Activated CD4-positive, alpha-beta memory T cell treated with anti-CD3 and anti-CD28 coated beads, Interleukin-2, amount 10 ng/mL, durations not matched to agents 7 days and 5 days (primary cell): ENCODE measurements at places on chromosomes 2 and 18. TPM values are rescaled to one million over a fixed set of nuclear protein-coding genes. Genes with fewer than 3 reads are reported as not detected.

The AFF3 gene
- 0.03 TPM for total RNA-seq

DNA sequence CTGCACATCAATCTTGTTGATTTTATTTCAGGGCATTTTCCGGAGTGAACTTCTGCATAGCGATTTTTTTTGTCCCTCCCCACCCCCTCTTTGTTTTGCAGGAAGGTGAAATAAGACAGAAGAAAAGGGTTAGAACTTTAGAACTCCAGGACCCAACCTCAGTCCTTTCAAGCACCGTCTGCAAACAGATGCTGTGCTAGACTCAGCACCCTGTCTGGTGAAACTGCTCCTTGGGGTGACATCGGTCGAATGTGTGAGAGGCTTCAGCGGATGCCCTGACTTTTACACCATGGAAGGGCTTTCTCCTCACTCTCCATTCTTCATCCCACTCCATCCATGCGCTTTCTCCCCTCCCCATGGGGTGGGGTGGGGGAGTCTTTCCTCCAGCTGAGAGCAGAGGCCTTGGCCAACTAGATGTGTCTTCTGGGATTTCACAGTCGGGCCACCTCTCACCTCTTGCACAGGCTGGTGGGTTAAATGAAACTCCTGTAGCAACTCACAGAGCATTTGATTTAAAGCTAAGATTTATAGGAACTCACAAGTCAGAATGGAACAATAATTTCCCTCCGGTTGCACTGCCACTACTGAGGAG, 43.3 kb upstream of the EDAR start:
- H3K27ac ChIP-seq = peak overlapping the region; percentile 94
- peak; percentile 31 for DNase-seq
- peaks cover 24% of the 10 kb centered on the region for H3K4me1 ChIP-seq
- H3K36me3 ChIP-seq = peaks cover 3% of the 10 kb centered on the region

GRCh38 chr18:43563780-43564179, 286.5 kb upstream of the SYT4 start:
- no peak for DNase-seq
- H3K27ac ChIP-seq = no peak overlapping the region
- no peaks in the 10 kb centered on the region for H3K4me1 ChIP-seq

GRCh38 chr2:68388358-68388757, 23.3 kb downstream of the PLEK start:
- DNase-seq = no peak
- H3K4me1 ChIP-seq = peaks cover 40% of the 10 kb centered on the region
- no peak overlapping the region for H3K4me3 ChIP-seq
- H3K27ac ChIP-seq = peak overlapping the region; percentile 48

GRCh38 chr18:22455425-22456115, 37.9 kb upstream of the CTAGE1 start:
- no peak overlapping the region for H3K4me3 ChIP-seq
- no peaks in the 10 kb centered on the region for H3K4me1 ChIP-seq
- no peaks in the 10 kb centered on the region for H3K36me3 ChIP-seq
- H3K27ac ChIP-seq = no peak overlapping the region

- peaks cover 66% of the 10 kb centered on the region for H3K4me1 ChIP-seq
- DNase-seq = no peak
- no peaks in the 10 kb centered on the region for H3K36me3 ChIP-seq
- no peak overlapping the region for H3K27ac ChIP-seq
These were observed 125.2 kb upstream of the LGALSL start for GRCh38 chr2:64328756-64329155.

GRCh38 chr2:162258686-162259085, 15.4 kb upstream of the FAP start:
- H3K27ac ChIP-seq = no peak overlapping the region
- no peak overlapping the region for H3K4me3 ChIP-seq
- peaks cover 12% of the 10 kb centered on the region for H3K27me3 ChIP-seq
- DNase-seq = no peak
- H3K36me3 ChIP-seq = peaks cover 8% of the 10 kb centered on the region

The HAAO gene
- total RNA-seq = 0.28 TPM

DNA sequence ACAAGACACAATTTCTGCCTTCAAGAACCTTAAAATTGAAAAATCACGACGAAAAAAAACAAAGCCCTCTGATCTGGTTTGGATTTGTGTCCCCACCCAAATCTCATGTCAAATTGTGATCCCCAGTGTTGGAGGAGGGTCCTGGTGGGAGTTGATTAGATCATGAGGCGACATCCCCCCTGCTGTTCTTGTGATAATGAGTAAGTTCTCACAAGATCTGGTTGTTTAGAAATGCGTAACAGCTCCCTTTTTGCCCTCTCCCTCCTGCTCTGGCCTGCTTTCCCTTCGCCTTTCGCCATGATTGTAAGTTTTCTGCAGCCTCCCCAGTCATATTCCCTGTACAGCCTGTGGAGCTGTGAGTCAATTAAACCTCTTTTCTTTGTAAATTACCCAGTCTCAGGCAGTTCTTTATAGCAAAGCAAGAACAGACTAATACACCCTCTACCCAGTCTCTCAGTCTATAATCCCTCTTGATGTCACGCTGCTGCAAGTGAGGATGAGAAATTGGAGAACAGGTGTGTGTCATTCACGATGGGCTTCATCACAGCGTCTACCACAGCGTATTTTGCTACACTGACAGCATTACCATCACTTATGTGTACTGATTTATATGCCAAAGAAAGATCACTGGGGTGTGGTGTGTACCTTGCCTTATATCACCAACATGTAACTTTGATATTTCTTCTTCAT, 330.7 kb downstream of the MTX2 start:
- no peak overlapping the region for H3K4me3 ChIP-seq
- no peak overlapping the region for H3K27ac ChIP-seq
- no peak for DNase-seq
- no peaks in the 10 kb centered on the region for H3K4me1 ChIP-seq
- peaks cover 31% of the 10 kb centered on the region for H3K27me3 ChIP-seq

DNA sequence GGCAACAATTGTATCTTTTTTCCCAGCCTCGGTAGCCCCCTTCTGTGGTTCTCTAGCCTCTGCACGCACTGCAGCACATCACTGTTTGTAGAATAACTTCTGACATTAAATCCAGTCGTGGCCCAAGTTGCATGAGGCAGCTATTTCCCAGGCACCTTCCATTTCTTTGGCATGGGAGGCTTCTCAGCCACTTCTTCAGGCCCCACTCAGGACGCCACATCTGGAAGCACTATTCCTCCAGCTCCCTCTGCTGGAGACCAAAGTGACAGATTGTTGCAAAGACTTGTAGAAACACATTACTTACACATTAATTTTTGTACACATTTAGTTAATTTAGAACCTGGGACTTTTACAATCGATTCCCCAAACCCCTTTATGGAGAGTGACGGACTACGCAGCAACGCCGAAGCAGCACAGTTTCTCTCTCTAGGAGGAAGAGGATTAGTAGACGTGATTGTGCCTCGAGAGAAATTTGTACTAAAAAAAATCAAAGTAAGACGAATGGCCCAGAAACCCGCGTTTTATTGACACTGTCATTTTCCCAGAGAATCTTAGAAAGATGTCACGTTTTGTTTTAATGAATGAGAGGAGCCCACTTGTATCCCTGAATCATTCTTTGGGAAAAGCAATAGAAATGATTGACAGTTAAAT, 57.8 kb upstream of the RGPD5 start:
- H3K4me3 ChIP-seq = no peak overlapping the region
- no peak overlapping the region for H3K27ac ChIP-seq
- no peaks in the 10 kb centered on the region for H3K4me1 ChIP-seq
- no peaks in the 10 kb centered on the region for H3K36me3 ChIP-seq
- peak; percentile 22 for DNase-seq

- no peaks in the 10 kb centered on the region for H3K4me1 ChIP-seq
- no peaks in the 10 kb centered on the region for H3K27me3 ChIP-seq
- H3K36me3 ChIP-seq = no peaks in the 10 kb centered on the region
- no peak overlapping the region for H3K27ac ChIP-seq
- no peak overlapping the region for H3K4me3 ChIP-seq
These were observed 63.8 kb downstream of the CSRNP3 start for GRCh38 chr2:165533331-165533730.

DNA sequence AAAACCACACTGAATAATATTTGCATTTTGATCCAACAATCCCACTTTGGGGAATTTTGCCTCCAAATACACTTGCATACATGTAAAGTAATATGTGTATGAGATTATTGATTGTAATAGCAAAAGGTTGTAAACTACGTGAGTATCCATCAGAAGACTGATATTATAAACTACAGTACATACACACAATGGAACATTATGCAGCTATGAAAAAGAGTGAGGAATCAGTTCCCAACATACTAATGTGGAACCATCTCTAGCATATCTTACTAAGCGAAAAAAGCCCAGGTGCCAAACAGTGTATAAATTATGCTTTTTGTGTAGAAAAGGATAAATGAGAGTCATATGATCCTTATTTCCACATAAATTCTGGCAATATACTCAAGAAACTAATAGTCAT, 16.0 kb upstream of the C2orf74 start:
- H3K27ac ChIP-seq = peak overlapping the region; percentile 60
- H3K36me3 ChIP-seq = peaks cover 29% of the 10 kb centered on the region
- no peak for DNase-seq

The ITGB6 gene
- total RNA-seq = not detected

DNA sequence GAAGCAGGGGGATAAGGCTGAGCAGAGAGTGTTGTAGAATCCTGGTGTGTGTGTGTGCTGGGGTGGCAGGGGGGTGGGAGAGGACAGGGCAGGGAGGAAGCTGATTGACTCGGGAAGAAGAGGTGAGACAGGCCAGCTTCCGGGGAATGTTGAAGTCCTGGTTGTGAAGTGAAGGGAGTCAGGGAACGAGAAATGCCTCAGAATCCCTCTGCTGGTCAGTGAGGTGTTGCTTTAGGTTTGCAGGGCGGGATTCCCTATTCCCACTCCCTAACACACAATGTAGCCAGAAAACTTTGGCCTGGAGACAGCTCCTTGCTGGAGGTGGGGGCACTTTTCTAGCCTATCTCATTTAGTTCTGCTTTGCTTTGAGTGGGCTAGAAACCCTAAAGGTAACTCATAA, 265.1 kb downstream of the HAUS1 start:
- no peaks in the 10 kb centered on the region for H3K36me3 ChIP-seq
- no peak for DNase-seq
- H3K27me3 ChIP-seq = no peaks in the 10 kb centered on the region
- no peak overlapping the region for H3K27ac ChIP-seq
- no peak overlapping the region for H3K4me3 ChIP-seq

GRCh38 chr2:231394211-231395141, 1.0 kb upstream of the B3GNT7 start:
- H3K4me1 ChIP-seq = peaks cover 29% of the 10 kb centered on the region
- no peaks in the 10 kb centered on the region for H3K36me3 ChIP-seq

DNA sequence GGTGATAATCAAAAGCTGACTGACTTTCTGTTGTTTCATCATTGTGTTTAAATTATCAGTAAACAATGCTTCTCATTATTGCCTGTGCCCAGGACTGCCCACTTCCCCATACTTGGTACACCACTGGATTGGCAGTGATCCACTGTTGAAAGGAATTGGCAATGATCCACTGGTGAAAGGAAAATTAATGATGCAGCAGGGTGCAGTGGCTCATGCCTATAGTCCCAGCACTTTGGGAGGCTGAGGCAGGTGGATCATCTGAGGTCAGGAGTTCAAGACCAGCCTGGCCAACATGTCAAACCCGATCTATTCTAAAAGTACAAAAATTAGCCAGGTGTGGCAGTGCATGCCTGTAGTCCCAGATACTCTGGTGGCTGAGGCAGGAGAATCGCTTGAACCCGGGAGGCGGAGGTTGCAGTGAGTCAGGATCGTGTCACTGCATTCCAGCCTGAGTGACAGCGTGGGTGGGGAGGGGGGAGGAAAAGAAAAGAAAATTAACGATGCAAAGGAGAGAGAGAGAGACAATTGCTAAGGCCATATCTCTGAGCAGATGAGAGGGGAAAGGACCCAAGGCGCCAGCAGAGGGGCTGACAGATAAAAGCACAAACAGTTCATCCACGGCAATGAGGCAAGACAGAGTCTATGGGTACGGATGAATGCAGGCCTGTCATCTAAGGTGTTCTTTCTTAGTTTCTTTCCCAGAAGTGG, 10.2 kb upstream of the GTF2A1L start:
- no peaks in the 10 kb centered on the region for H3K36me3 ChIP-seq
- no peak overlapping the region for H3K4me3 ChIP-seq
- DNase-seq = no peak
- H3K27ac ChIP-seq = no peak overlapping the region
- no peaks in the 10 kb centered on the region for H3K4me1 ChIP-seq

GRCh38 chr2:233248999-233249398, 2.5 kb upstream of the ATG16L1 start:
- peak overlapping the region; percentile 80 for H3K27ac ChIP-seq
- DNase-seq = no peak
- peaks cover 18% of the 10 kb centered on the region for H3K36me3 ChIP-seq
- H3K4me3 ChIP-seq = peak overlapping the region; percentile 9
- H3K27me3 ChIP-seq = no peaks in the 10 kb centered on the region

DNA sequence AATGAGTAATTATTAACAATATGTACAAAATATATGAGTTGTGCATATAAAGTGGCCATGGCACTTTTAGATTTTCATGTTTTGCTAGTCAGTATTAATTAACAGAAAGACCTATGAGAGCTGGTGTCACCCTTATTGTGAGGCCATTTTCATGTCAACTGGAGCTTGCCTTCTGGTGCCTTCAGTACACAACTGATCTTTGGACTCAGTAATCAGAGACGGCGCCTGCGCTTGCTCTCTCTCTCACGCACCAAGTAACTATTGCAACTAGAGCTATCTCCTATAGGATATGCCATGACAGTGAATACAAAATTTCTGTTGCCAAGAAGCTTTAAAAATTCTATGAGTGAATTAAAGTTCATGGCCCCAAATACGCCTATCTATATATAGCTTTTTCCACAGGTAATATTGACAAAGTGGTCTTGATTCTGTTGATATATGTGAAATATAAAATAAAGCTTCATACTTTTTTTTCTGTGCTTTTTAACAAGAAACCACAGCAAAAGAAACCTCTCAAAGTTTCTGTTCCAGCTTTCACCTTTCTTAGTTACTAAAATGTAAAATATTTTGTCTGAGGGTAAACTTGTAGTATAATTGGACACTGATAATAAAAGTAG, 2.9 kb downstream of the SERTAD2 start:
- peaks cover 56% of the 10 kb centered on the region for H3K4me1 ChIP-seq
- H3K4me3 ChIP-seq = no peak overlapping the region
- peaks cover 4% of the 10 kb centered on the region for H3K36me3 ChIP-seq
- DNase-seq = no peak
- peaks cover 6% of the 10 kb centered on the region for H3K27me3 ChIP-seq

GRCh38 chr18:67211646-67212045, 304.9 kb downstream of the DSEL start:
- no peaks in the 10 kb centered on the region for H3K4me1 ChIP-seq
- no peak overlapping the region for H3K4me3 ChIP-seq
- no peak overlapping the region for H3K27ac ChIP-seq
- no peaks in the 10 kb centered on the region for H3K36me3 ChIP-seq
- DNase-seq = no peak
- H3K27me3 ChIP-seq = peaks cover 3% of the 10 kb centered on the region

GRCh38 chr2:20984408-20984807, 59.5 kb downstream of the APOB start:
- no peaks in the 10 kb centered on the region for H3K27me3 ChIP-seq
- H3K27ac ChIP-seq = no peak overlapping the region
- no peak for DNase-seq
- H3K4me1 ChIP-seq = no peaks in the 10 kb centered on the region

DNA sequence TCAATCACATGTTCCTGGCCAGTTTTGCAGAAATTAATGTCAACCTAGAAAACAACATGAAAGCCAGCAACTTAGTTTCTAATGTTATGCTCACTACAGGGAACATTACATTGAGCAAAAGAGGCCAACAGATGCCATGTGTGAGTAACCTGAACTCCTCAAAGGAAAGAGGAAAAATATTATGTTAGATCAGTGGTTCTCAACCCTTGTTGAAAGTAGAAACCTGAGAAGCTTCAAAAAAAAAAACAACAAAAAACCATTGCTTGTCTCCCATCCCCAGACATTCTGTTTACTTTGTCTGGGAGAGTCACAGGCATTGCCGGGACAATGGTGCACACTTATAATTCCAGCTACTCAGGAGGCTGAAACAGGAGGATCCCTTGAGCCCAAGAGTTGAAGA, 57.7 kb downstream of the METTL4 start:
- H3K27me3 ChIP-seq = no peaks in the 10 kb centered on the region
- H3K4me1 ChIP-seq = peaks cover 16% of the 10 kb centered on the region
- DNase-seq = no peak
- H3K4me3 ChIP-seq = no peak overlapping the region
- H3K27ac ChIP-seq = no peak overlapping the region
